T follicular helper cell (primary cell): ENCODE measurements at places on chromosomes 12 and 14.

GRCh38 chr12:9719790-9720189, 13.1 kb downstream of the CLECL1 start:
- no peak for DNase-seq

- no peak for DNase-seq
These were observed 14.6 kb downstream of the GPR84 start for GRCh38 chr12:54349679-54350078.

GRCh38 chr12:110676171-110676570, 12.7 kb downstream of the HVCN1 start:
- DNase-seq, result no peak

- DNase-seq, result no peak
These were observed 59.9 kb downstream of the STXBP6 start for GRCh38 chr14:24990050-24990449.

DNA sequence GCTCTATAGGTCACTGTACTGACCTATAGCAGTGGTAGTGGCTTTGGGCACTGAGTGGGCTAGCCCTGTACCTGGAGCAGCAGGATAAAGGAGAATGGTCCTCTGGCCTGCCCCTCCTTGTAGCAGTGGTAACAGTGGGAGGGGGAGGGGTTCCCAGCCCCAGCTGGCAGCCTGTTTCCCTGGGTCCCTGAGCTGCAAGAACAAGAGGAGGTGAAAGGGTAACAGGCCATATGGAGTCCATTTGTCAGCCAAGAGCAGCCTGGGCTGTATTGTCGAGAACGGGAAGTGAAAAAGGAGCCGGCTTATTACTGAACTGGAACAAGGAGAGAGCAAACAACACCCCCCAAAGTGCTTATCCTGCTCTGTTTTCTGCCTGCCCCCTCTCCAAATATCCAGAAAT, 73.8 kb upstream of the SRSF5 start:
- DNase-seq, result no peak

DNA sequence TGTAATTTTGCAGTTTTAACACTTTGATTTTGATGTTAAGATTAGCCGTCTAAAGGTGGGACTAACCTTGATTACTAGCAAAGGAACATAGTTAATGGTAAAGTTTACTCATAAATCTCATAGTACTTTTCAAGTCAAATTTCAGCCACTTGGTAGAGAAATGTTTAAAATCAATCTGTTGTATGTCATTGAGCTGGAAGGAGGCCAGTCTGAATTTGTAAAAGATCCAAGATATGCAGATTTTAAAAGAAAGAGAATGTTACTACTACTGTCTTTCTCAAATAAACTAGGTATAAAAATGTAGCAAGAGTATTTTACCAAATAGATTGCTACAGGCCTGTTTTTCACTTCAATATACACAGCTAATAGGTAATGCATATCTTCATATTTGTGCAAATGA, 600.8 kb upstream of the SEL1L start:
- no peak for DNase-seq

- DNase-seq, result no peak
These were observed 70.9 kb upstream of the DICER1 start for GRCh38 chr14:95228240-95228639.

DNA sequence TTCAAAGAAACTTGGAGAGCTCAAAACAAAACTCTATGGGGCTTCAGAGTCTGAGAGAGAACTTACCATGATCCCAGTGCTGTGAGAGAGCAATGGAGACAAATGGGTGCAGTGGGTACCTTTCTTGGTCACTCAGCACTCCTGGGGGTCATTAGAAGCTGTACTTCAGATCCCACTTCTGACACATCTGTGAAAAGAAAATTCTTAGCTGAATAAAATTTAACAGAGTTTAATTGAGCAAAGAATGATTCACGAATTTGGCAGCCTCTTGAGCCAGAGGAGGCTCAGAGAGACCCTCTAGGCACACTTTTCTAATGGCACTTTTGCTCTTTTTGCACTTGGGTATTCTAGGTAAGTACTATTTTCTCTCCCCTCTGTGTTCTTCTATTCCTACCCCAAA, 96.8 kb upstream of the SYT10 start:
- no peak for DNase-seq

DNA sequence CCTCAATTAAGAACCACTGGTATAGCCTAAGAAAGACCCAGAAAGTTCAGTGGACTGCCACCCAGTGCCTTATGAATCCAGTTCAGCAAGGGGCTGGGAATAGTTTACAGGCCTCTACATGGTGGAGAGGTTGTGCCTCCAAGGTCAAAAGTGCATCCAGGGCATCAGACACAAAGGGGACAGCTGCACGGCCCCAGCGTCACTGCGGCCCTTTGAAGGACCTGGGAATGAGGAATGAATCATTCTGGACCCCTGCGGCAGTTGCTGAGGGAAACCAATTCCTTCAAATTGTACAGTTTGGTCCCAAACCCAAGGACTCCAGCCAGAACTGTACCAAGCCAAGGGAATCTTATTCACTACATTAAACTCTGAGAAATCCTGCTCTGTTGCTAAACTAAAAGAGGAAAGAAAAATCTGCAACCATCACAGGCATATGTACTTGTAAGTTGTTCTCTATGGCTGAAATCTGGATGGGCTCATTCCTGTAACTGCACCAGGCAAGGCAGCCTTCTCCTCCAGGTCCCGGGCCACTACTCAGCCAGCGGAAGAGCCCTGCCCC, 10.9 kb upstream of the NGB start:
- no peak for DNase-seq

DNA sequence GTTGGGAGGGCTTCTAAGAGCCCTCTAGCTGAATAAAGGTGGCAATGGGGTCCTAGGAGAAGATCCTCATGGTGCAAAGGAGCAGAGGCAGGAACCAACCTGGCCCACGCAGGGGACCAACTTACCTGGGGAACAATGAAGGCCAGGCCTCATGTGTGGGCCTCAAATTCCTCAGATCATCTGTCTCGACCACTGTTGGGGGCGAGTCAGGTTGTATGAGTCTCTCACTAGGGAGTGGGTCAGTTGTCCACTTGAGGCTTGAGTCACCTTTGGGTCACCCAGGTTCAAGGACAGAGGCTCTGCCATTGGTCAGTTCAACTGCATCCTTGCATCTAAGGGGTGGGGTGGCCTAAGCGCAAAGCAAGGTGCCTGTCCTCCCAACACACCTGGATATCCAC, 43.7 kb upstream of the BDKRB2 start:
- no peak for DNase-seq

- no peak for DNase-seq
These were observed 280.3 kb downstream of the KSR2 start for GRCh38 chr12:117688446-117688845.

DNA sequence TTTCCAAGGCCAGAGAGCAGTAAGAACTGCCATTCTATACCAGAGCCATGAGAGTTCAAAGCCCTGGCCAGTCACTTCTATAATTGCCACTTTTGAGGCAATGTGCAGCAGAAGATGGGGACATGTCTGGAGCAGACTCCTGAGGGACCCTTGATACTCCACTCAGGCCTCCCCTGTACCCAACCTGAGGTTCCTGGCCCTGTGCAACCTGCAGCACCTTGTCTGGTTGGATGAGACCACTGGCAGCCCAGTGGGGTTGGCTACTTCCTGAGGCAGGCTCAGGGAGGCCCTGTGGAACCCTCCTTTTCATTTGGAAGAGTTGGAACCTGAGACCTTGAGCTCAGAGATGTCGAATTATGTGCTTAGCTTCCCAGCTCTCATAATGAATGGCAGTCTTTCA, 54.4 kb downstream of the GALNT16 start:
- no peak for DNase-seq

- DNase-seq, result no peak
These were observed 49.7 kb upstream of the FICD start for GRCh38 chr12:108465417-108465816.

- no peak for DNase-seq
These were observed 54.3 kb downstream of the SLC41A2 start for GRCh38 chr12:104903648-104904423.

DNA sequence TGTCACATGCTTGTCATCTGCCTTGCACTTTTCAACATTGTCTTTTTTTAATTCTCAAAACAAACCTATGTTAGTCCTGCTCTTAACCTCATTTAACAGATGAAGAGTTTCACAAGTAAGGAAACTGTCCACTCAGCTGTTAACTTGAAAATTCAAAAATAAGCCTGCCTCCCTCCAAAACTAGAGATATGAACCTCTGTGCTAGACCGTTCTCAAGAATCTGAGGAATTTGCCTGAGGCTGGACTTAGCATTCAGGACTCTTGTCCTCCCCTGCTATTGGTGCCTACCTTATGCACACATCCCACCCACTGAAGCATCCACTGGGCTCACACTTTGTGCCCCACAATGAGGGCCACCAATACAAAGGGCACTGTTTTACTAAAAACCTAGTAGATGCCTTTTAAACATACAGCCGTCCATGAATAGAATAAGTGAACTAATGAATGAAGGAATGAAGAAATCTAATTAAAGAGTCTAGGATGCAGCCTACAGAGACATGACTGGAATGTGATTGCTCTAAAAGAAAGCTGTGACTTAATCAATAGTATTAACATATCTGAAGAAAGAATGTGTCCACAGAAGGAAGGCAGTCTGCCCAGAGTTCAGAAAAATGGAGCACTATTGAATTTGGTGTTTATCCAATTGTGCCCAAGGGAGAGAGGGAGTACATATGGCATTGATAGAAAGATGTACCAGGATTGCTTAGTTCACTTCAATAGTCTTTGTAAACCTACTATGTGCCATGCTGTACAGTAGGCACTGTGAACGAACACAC, 238.5 kb downstream of the SPTSSA start:
- DNase-seq, result no peak

DNA sequence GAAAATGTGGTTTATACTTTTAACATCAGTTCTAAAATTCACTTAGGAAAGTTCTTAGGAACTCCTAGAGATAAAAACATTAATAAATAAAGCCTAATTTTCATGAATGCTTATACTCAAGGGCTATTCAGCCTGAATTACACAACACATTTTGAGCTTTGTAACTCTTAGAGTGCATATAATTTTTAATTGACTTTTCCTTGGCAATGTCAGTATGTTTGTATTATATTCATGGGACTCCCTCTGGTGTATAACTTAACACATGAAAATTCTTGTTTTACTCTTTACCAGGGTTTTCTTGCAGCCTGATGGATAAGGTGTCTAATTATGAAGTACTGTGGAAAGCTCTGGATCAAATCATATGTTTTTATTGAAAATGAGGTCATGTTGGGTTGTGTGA, 150.6 kb upstream of the HMGA2 start:
- no peak for DNase-seq

GRCh38 chr12:12899530-12900380, 8.4 kb downstream of the GPRC5A start:
- DNase-seq, result no peak

DNA sequence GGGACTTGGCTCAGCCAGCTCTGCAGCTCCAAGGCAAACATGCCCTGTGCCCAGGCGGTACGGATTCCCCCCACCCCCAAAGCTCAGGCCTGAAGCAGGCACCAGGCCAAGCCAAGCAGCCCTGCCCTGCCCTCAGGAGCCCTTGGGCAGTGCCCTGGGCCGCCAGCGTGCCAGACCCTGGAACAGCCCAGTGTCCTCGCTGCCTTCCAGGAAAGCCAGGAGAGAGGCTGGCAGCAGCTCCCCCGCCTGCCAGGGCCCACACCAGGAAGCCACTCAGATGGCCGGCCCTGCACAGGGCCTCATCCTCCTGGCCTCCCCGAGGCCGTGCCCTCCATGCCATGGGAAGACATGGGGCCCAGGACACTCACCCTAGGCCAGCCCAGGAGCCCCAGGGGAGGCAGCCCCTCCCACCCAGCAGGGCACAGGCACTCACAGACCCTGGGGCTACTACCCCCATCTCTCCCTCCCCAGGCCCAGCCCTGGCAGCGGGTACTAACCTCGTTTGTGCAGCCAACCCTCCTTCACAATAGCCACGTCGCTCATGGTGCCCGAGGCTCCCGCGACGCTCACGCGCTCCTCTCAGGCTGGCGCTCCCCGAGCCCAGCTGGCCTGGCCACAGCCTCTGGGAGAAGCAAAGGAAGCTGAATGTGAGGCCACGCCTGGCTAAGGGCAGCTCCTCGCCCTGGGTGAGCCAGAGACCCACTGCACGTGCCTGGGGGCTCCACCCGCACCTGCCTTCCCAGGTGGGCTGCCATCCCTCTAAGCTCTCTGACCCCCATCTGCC, 3.3 kb downstream of the AKT1 start:
- DNase-seq, result no peak

DNA sequence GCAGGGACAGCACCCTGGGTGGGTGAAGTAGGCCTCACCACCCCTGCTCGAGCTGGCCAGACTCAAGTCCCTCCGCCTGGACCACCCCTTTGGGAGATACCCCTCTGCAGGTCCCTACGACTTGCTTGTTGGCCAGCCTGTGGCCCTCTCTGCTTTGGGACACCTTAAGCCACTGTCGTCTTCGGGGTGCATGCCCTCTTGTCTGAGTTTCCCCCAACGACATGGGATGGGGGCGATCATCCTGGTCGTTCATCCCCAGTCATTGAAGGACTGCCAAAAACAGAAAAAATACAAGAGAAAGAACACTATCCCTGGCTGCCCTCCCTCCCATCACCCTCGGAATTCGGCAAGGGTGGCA, 151.1 kb downstream of the DPF3 start:
- DNase-seq, result no peak

DNA sequence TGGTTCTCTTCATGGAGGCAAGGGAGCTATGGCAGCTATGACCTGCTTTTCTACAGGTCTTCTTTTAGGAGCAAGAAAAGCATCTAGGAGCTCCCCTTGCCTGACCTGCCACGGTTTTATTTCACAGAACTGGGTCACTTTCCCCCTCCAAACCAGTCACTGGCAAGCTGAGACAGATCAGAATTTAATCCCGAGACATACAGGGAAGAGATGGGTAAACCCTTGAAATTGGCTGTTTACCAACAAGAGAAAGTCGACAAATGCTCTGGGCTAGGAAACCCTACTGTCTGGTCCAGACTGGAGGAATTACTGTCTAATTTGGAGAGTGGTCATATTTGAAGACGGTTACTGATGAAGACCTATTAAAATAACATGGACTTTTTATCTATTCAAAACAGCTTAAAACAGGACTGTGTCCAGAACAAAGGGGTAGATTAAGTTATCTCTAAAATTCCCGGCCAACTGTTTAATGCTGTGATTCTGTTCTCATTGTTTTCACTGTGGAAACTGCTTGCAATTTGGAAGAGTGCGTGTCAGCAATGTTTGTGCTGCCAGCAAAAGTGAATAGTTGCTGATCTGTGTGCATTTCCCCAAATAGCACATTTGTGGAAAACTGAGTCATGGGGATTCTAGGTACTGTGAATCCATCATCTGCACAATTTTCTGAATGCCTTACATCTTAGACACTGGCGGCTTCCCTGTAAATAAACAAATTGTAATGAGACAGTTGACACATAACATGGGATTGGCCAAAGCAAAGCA, 73.4 kb upstream of the EEA1 start:
- no peak for DNase-seq

GRCh38 chr12:110149086-110149660, 25.0 kb downstream of the IFT81 start:
- no peak for DNase-seq

DNA sequence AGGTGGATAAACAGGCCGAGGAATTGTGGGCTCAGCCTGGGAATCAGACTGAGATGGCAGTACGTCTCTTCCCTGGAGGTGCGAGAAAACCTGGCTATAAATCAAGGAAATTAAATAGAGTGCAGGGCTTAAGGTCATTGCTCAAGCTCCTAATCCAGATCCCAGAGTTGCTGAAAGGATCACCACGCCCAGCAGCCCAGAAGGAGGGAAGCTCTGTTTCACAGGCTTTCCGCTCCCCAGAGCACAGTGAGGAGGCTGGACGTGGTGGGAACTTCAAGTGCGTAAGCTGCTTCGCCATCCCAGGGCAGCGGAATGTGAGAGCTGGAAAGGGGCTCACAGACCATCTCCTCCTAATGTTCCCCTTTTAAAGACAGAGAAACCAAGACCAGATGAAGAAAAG, 651.6 kb upstream of the TBX3 start:
- no peak for DNase-seq

GRCh38 chr14:33834466-33835260, 116.2 kb downstream of the EGLN3 start:
- DNase-seq, result no peak
